ENCODE measurements at places on chromosomes 12 and 14.

DNA sequence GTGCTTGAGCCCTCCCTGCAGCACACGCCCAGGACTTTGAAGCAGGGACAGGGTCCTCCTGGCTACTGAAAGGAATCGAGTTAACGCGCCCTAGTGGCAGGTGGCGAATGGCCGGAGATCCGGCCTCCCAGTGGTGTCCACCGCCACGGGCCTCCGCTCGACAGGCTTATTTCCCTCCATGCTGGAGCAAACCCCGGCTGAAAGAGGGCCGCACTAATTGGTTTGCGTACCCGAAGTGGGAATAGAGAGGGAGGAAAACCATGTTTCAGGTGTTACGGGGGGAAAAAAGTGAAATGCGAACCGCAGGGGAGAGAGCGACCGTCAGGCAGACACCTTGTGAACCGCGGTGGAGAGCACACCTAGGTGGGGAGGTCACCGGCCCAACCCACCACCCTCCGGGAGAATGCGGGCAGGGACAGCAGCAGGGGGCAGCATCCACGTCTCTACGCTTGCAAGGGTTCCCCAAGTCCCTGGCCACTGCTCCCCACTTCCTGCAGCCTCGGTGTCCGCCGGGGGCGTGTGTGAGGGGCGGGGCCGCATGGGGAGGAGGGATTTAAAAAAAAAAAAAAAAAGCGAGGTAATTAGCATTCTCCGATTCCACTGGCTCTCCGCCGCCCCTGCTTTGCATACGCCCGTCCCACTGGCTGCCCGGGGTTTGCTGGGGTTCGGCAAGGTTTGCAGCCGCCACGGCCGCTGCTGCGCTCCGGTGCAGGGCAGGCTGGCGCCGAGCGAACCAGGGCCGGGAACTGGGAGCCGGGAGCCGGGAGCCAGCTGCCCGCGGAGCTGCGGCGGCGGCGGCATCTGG is 224.6 kb upstream of the CRY1 start:
- peak; percentile 57 for DNase-seq

DNA sequence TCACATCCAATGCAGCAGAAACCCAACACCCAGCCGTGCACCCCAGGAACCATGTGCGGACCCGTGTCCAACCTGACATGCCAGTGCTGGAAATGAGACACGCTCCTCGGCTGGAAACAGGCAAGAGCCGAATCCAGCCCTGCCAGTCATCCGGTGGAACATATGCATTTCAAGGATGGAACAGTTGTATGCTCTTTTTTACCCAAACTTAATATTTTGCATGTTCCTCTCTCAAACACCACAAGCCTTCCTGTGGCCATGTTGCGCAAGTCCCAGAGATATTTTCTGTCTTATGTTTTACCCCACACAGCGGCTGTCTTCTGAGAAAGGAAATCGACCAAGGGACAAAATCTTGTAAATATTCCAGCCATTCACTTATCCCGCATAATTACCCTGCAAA is 196.9 kb downstream of the BCL11B start:
- DNase-seq = no peak

GRCh38 chr12:25264114-25264513 is 13.4 kb upstream of the KRAS start:
- no peak for DNase-seq

GRCh38 chr14:94313991-94314655 is 9.0 kb downstream of the SERPINA6 start:
- DNase-seq = no peak

DNA sequence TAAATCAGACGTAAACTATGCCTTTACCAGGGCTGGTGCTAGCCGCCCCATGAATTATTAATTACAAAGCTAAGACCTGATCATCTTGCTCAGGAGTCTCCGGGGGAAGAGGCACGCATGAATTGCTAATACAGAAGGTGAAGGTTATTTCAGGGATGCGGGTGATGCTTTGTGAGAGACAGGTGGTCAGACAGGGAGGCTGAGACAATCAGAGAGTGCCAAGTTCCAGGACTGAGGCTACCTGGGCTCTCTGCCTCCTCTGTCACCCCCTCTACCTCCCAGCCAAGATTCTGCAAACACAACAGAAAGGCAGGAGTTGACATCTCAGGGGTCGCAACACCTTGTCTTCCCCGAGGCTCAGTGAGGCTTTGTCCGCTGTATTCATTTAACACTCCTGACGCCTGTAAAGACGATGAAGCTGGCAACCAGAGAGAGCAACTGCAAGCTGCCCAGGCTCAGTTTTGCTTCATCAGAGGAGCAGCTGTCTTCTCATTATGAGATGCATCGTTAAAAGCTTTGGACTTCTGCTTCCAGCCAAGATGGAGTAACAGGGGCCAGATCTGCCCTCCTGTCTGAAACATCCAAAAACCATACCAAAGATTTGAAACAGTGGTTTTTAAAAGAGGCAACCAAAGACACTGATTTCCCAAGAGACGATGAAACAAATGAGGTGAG is 46.6 kb downstream of the PRIMA1 start:
- no peak for DNase-seq

DNA sequence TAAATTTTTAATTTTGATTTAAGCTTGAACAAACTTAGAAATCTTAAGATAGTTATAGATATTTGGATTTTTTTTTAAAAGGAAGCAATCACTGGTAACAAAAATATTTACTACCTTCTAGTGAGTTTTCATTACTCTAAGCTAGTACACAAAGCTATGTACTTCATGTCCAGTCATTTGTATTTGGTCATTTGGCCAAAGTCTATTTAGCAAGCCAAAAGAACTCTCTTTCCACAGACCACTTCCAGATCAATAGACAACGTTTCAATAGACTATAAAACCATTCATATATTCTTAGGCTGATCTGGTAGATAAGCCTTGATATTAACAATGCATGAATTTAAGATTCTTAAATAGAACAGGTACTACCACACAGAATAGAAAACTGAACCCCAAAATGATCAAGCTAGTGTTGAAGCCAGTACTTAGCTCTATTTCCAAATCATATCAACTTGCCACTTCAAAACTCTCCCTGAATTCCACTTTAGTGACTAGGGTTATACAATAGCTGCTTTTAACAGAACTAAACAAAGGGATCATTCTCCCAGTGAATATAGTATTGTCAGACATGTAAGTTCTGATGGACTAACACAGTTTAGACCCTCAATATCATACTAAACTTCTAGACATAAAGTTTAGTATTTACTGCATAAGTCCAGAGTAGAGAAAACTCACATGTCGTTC is 21.7 kb downstream of the CAPRIN2 start:
- no peak for DNase-seq

DNA sequence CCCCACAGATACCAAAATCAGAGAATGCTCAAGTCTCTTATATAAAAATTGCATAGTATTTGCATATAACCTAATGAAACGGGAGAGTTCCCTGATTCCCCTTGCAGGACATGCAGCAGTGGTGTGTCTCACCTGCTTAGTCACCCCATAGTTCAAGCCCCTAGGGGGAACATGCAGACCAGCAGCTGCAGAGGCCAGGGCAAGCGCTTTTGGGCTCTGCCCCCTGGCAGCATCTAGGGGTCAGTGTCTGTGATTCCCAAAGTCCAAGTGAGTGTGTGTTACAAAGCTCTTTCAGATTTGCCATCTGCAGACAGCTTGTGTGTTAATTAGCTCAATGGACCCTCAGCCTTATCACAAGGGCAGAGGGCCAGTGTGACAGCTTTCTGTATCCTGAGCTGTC is 110.1 kb downstream of the DNAI7 start:
- no peak for DNase-seq

DNA sequence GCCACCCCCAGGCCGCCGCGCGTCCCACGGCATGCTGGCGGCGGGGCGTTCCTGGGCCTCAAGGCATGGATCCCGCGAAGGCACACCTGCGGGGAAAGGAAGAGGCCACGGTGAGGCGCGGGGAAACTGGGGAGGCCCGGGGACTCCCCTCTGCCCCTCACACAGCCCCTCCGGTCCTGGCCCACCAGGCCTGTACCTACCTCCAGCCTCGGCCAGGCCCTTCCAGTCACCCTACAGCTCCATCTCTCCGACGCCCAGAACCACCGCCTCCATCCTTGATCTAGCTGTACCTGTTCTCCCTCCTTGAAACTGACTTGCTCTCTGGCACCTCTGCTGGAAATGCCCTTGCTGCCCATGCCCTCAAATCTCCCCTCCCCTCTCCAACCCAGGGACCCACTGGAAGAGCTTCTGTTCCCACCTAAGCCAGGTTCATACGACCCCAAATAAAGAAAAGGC is 1.7 kb downstream of the ANKRD9 start:
- no peak for DNase-seq

DNA sequence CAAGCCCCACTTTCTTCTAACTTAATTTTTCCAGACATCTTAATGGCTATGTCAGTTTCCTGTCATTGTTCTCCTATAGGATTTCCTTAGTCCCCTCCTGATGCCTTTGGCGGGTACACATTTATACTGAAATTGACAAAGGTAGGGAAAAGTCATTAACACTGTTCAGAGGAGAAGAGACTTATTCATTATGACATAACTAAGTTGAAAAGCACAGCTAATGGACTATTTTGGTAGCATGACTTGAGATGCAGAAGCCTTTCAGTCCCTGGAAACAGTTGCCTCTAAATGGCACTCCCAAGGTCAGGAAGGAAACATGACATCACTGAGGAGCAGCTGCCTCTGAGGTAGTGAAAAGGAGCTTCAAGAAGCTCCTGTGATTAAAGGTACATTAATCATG is 317.5 kb upstream of the KITLG start:
- no peak for DNase-seq

DNA sequence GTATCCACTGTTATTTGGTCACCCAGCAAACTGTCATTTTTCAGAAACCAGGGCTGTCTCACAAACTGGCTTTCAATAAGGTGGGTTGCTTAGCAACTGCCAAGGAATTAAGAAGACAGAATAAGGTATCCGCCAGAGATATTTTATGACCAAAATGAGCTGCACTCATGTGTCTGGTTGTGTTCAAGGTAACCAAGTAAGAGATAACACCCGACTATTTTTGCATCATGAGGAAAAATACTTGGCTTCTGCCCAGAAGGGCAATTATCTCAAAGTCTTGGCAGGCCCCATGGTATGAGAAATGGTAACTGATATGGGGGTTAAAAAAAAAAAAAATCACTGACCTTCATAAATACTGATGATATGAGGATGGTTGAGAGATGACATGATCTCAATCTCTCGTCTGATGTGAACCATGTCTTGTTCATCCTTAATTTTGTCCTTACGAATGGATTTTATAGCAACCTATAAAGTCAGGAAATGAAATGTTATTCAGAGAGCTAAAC is 32.6 kb downstream of the NUAK1 start:
- no peak for DNase-seq
